ENCODE measurements at places on chromosomes 5 and 9.

- DNase-seq: no peak
- H3K36me3 ChIP-seq: no peaks in the 10 kb centered on the region
- no peaks in the 10 kb centered on the region for H3K4me1 ChIP-seq
- no peaks in the 10 kb centered on the region for H3K27me3 ChIP-seq
These were observed 185.1 kb upstream of the DMAC1 start for GRCh38 chr9:7984692-7985091.

DNA sequence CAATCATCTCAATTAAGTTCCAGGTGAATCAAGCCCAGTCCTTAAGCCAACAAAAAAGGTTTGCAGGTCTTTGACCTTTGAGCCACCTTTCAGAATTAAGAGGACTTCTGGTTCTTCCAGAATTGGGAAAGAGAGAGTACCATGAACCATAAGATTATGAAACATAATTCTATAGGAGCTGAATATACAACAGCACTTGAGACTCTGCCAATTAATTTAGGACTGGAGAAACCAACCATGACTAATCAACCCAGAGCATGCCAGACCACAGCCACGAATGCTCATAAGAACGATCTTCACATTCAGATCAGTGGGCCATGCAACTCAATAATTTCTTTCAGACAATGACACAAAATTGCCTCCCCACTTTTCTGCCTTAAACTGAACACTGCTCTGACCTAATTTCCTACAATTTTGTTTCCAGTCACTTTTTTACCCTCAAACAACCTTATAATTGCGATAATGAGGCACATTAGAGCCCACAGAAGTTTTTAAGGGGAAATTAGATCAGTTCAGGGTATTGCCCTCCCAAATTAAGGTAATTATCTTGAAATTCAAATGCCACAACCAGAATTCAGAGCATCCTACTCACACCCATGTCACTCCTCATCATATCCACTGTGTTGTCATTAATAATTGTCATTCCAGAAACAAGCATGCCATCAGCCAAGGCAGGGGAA is 213.4 kb downstream of the ATPSCKMT start:
- no peak for DNase-seq
- H3K27me3 ChIP-seq: no peaks in the 10 kb centered on the region
- H3K27ac ChIP-seq: no peak overlapping the region
- H3K4me1 ChIP-seq: no peaks in the 10 kb centered on the region
- no peak overlapping the region for H3K4me3 ChIP-seq

DNA sequence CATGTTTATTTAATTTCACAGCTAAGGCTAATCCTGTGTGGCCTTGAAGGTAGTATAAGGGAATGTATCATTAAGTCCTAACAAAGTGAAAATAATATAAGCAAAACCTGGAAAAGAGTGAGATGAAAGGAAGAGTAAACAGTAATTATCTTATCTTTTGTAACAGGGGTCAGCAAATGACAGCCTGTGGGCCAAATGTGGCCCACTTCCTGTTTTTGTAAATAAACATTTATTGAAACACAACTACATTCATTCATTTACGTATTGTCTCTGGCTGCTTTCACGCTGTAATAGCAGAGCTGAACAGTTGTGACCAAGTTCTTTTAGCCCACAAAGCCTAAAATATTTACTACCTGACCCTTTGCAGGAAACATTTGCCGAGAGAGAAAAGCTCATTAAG is 78.4 kb upstream of the HTR4 start:
- no peaks in the 10 kb centered on the region for H3K4me1 ChIP-seq
- no peak overlapping the region for H3K27ac ChIP-seq
- H3K27me3 ChIP-seq: no peaks in the 10 kb centered on the region

GRCh38 chr5:94908889-94909480 is 290.5 kb downstream of the SLF1 start:
- H3K36me3 ChIP-seq: no peaks in the 10 kb centered on the region
- DNase-seq: no peak
- H3K4me1 ChIP-seq: no peaks in the 10 kb centered on the region
- H3K27ac ChIP-seq: no peak overlapping the region
- no peaks in the 10 kb centered on the region for H3K27me3 ChIP-seq

- no peak overlapping the region for H3K27ac ChIP-seq
- no peak overlapping the region for H3K4me3 ChIP-seq
- no peak for DNase-seq
- H3K4me1 ChIP-seq: no peaks in the 10 kb centered on the region
- no peaks in the 10 kb centered on the region for H3K36me3 ChIP-seq
- no peaks in the 10 kb centered on the region for H3K27me3 ChIP-seq
These were observed 19.7 kb upstream of the VLDLR start for GRCh38 chr9:2601785-2602378.

GRCh38 chr9:123945532-123945931 is 15.6 kb upstream of the DENND1A start:
- H3K27ac ChIP-seq: no peak overlapping the region
- H3K27me3 ChIP-seq: no peaks in the 10 kb centered on the region
- no peak for DNase-seq
- H3K4me3 ChIP-seq: no peak overlapping the region
- no peaks in the 10 kb centered on the region for H3K36me3 ChIP-seq

GRCh38 chr5:32332966-32333365 is 20.2 kb upstream of the MTMR12 start:
- H3K4me1 ChIP-seq: peaks cover 9% of the 10 kb centered on the region
- H3K27me3 ChIP-seq: no peaks in the 10 kb centered on the region
- H3K4me3 ChIP-seq: no peak overlapping the region

DNA sequence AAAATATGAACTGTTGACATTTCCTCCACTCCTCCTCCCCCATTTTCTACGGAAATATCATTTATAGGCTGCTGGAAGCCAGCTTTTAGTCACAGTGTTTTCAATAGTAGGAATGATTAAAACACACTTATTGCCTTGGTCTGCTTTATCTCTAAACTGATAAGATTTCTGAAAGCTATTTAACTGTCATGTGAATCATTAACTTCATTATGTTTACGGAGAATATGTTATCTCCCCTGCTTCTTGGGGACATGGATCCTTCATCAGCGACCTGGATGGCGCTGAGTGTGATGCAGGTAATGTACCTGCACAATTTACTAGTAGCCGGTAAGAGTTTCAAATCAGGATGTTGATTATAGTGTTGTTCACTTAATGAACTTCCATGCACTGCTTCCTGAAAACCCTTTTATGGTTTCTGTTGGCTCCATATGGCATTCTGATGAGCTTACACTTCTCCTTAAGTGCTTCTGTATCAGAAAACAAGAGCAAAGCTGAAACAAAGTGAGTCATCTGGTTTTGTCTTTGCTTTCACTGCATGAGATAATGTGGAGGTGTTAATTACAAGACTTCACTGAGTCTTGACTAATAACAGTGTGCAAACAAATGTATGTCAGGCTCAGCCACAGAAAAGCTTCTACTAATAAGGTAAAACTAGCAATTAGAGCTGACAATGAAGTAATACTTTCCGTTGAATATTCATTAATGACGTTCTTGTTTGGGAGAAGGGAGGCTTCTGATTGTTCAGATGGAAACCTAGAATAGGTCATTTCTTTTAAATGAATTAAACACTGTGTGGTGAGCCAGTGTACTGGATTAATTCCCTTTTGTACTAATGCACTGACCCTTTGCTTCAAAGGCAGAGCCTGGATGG is 162.4 kb upstream of the ZNF608 start:
- H3K4me3 ChIP-seq: no peak overlapping the region
- no peaks in the 10 kb centered on the region for H3K27me3 ChIP-seq
- DNase-seq: no peak
- no peaks in the 10 kb centered on the region for H3K36me3 ChIP-seq
- H3K27ac ChIP-seq: peak overlapping the region; percentile 5

- H3K4me3 ChIP-seq: no peak overlapping the region
- no peak for DNase-seq
- no peaks in the 10 kb centered on the region for H3K4me1 ChIP-seq
- no peaks in the 10 kb centered on the region for H3K36me3 ChIP-seq
- H3K27me3 ChIP-seq: peaks cover 6% of the 10 kb centered on the region
These were observed 2.3 kb downstream of the CDKN2B-AS1 start for GRCh38 chr9:21996858-21997257.

Measured in breast epithelium (tissue), 4 donors.